NCI-H1436 treated with DMSO at 0.1 percent for 48 hours (cell line): ENCODE measurements at places on chromosomes 2 and 18.

GRCh38 chr2:95530734-95531133 lies 46.2 kb upstream of the TRIM43B start:
- DNase-seq = no peak

DNA sequence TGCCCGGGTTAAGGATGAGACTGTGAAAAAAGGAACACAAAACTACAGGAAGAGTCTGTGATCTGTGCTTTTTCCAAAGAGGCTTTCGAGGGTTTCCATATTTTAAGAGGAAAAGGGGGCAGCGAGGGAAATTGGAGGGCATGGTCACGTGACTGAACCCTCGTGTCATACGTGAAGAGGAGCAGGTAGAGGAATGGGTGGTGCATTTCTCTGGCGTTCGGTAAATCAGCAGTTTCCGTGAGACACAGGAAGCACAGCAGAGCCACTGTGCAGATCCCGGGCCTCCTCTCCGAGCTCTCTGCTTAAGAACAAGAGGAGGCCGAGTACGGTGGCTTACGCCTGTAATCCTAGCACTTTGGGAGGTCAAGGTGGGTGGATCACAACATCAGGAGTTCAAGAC lies 219.7 kb downstream of the NDUFA10 start:
- no peak for DNase-seq

DNA sequence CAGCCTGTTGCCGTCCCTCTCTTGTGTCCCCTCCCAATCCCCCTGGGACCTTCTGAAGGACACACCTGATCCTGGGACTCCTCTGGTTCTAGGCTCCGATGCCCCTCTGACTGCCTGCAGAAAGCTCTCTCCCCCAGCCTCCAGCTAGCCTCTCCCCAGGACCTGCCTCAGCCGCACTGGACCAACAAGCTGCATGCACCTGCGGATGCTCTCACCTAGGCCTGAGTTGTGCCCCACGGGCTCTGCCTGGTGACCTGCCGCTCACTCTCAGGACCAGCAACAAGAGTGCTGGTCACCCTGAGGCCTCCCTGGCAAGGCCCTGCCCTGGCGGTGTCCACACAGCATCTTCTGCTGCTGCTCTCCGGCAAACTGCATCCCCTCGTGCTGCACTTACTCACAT lies 63.0 kb downstream of the EIPR1 start:
- DNase-seq = no peak

DNA sequence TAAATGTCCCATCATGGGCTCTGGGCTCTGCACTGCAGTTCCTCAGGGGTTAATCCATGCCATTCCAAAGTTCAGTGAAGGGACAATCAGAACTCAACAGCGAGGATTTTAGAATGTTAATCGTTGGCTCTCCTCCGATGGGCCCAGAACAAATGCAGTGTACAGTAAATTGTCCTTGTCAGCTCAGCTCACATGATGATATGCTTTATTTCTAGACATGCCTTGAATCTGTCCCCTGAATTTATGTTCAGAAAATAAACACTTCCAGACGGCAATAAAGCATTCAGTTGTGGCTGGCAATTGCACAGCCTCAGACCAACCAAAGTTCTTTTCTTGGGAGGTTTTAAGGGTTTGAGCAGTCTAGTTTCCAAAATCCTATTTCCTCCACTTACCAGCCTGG lies 981.2 kb downstream of the BCL11A start:
- no peak for DNase-seq
